ENCODE measurements at places on chromosomes 3 and 15.

DNA sequence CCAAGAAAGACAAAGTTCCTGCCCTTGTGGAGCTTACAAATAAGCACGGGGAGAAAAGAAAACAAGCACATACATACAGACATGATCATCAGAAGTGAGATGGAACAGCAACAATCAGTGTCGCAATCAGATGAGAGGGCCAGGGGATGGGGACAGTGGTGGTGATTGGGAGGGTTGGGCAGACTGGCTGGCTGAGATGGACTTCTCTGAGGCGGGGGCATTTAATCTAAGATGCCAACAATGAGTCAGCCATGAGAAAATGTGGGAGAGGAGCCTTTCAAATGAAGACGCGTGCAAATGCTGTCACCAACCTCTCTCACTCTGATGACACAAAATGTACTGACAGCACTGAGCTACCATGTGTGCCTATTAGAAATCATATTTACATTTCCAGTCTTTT, 81.4 kb downstream of the NCEH1 start:
- DNase-seq = no peak
- no peaks in the 10 kb centered on the region for H3K36me3 ChIP-seq
- H3K4me1 ChIP-seq = peaks cover 29% of the 10 kb centered on the region
- no peaks in the 10 kb centered on the region for H3K27me3 ChIP-seq
- H3K27ac ChIP-seq = no peak overlapping the region

GRCh38 chr3:142315083-142315482, 89.7 kb upstream of the GK5 start:
- H3K27ac ChIP-seq = no peak overlapping the region
- no peak for DNase-seq
- no peaks in the 10 kb centered on the region for H3K4me1 ChIP-seq
- peaks cover 87% of the 10 kb centered on the region for H3K36me3 ChIP-seq
- H3K27me3 ChIP-seq = no peaks in the 10 kb centered on the region

- no peaks in the 10 kb centered on the region for H3K36me3 ChIP-seq
- peak overlapping the region; percentile 21 for H3K4me3 ChIP-seq
- no peaks in the 10 kb centered on the region for H3K27me3 ChIP-seq
- H3K27ac ChIP-seq = peak overlapping the region; percentile 93
Observed at GRCh38 chr15:31365655-31366127, 39.1 kb downstream of the KLF13 start.

DNA sequence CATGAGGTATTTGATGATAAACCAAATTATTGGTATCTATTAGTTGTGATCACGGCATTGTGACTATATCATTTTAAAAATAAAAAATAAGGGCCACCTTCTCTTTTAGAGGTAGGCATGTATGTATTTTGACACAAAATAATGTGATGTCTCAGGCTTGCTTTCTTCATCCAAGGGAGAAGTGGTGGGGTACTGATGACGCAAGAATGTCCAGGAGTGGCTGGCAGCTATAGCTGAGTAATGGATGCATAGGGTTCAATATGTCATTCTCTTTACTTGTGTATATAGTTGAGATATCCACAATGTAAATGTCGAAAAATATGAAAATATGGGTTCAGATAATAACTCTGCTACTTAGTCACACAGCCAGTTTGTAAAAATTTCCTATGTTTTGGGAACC, 46.8 kb upstream of the NSMCE3 start:
- H3K27ac ChIP-seq = no peak overlapping the region
- peaks cover 6% of the 10 kb centered on the region for H3K27me3 ChIP-seq
- H3K36me3 ChIP-seq = no peaks in the 10 kb centered on the region
- no peaks in the 10 kb centered on the region for H3K4me1 ChIP-seq

- H3K27ac ChIP-seq = peak overlapping the region; percentile 25
- H3K27me3 ChIP-seq = no peaks in the 10 kb centered on the region
- H3K4me1 ChIP-seq = peaks cover 21% of the 10 kb centered on the region
- no peak for DNase-seq
- H3K36me3 ChIP-seq = peaks cover 11% of the 10 kb centered on the region
- no peak overlapping the region for H3K4me3 ChIP-seq
Observed at GRCh38 chr15:63212050-63213004, 22.9 kb downstream of the RAB8B start.

DNA sequence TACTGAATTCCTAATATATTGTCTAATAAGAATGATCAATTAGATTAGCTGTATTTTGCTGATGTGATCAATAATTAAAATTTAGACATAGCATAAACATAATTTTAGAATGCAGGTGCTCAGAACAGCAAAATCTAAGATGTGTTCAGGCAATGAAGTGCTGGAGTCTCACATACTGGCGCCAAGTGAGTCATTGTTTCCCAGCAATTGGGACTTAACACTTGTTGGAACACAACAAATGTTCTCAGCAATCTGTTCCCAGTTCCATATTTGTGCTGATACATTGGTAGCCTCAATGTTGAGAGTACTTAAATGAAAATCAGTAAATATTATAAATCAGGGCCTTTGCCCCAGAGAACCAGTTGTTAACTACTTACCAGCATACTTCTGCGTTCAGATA, 619.0 kb downstream of the ROBO1 start:
- no peak overlapping the region for H3K4me3 ChIP-seq
- no peaks in the 10 kb centered on the region for H3K27me3 ChIP-seq
- no peak for DNase-seq
- H3K4me1 ChIP-seq = no peaks in the 10 kb centered on the region
- H3K27ac ChIP-seq = no peak overlapping the region

- no peaks in the 10 kb centered on the region for H3K36me3 ChIP-seq
- H3K4me3 ChIP-seq = no peak overlapping the region
- H3K27ac ChIP-seq = no peak overlapping the region
- DNase-seq = no peak
- no peaks in the 10 kb centered on the region for H3K4me1 ChIP-seq
- no peaks in the 10 kb centered on the region for H3K27me3 ChIP-seq
Observed at GRCh38 chr3:146033950-146034349, 127.0 kb downstream of the PLOD2 start.

DNA sequence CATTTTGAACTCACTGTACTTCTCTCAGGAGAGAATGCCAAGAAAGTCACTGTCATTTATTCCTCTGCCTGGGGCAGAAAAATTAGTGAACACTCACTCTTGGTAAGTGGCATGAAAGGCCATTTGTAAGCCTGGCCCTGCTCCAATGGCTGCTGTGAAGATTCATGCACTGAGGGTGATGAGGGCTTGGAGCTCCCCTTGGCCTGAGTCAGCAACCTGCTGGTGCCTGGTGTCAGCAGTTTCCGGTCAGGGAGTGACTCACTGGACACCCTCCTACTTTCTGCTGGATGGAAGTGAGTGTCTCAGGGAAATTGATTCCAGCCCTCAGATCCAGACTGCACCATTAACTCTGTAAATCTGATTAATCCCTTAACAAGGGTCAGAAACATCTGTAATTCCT, 37.6 kb downstream of the TRA2B start:
- no peaks in the 10 kb centered on the region for H3K4me1 ChIP-seq
- no peak overlapping the region for H3K4me3 ChIP-seq
- no peaks in the 10 kb centered on the region for H3K36me3 ChIP-seq
- H3K27me3 ChIP-seq = no peaks in the 10 kb centered on the region
- no peak for DNase-seq

GRCh38 chr3:143809121-143809621, 39.1 kb downstream of the SLC9A9 start:
- no peaks in the 10 kb centered on the region for H3K27me3 ChIP-seq
- no peak overlapping the region for H3K4me3 ChIP-seq
- no peaks in the 10 kb centered on the region for H3K36me3 ChIP-seq
- no peaks in the 10 kb centered on the region for H3K4me1 ChIP-seq
- DNase-seq = no peak
- peak overlapping the region; percentile 58 for H3K27ac ChIP-seq

DNA sequence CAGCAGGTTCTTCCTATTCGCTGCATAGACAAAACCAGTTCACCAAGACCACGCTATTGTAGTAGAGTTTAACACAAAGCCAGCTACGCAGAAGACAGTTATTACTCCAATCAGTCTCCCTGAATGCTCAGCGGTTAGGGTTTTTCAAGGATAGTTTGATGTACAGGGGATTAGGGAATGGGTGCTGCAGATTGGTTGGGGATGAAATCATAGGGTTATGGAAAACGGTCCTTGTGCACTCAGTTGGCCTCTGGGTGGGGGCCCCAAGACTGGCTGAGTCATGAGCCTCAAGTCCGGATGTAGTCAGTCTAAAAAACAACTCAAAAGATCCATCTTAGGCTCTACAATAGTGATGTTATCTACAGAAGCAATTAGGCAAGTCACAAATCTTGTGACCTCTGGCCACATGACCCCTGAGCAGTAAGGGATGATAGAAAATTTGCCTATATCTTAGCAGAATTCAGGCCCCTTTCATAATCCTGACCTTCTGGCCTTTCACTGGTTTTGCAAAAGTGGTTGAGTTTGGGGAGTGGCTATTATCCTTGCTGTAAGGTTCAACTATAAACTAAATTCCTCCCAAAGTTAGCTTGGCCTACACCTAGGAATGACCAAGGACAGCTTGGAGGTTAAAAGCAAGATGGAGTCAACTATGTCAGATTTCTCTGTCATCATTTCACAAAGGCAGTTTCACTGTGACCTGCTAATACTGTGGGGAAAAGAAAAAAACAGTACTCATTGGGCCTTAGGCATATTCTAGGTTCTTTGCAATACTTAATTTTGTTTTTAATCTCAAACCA, 57.7 kb downstream of the LIPC start:
- H3K36me3 ChIP-seq = no peaks in the 10 kb centered on the region
- no peaks in the 10 kb centered on the region for H3K27me3 ChIP-seq
